ENCODE measurements at places on chromosomes 7 and 10.
A peak's percentile ranks its signal among the peaks of the same experiment; 100 is the strongest.

DNA sequence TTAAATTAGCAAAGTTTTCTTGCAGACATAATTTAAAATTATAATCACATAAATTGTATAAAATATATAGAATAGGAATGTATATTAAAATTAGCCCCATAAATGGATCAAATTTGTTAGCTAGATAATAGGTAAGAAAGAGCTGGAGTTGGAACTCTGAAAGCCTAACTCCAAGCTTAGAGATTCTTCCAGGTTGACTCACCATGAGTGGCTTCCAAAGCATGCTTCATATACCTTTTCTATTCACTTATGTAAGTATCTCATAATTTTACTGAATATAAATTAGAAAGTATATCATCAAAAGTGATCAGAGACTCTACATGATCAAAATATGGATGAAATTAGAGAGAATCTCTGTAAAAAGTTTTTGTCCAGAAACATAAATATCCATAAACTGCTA lies 320.7 kb upstream of the MAGI2 start:
- DNase-seq, result no peak

DNA sequence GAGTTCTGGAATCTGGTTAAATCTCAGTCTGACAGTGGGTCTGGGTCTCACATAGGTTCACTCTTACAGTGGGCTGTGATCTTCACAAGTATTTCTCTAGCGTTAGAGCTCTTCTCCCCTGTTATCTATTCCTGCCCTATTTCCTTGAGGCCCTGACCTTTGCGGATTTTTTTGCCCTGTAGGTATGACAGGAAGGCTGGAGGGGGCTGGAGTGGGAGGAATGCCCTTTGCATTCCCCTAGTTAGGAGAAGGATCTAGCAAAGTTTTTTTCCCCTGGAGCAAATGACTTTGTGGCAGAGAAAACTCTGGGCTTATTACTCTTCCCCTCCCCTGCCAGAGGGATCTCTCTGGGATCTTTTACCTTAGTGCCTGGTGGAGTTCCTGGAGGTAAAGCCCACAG lies 49.2 kb downstream of the GALNT11 start:
- no peak for DNase-seq

DNA sequence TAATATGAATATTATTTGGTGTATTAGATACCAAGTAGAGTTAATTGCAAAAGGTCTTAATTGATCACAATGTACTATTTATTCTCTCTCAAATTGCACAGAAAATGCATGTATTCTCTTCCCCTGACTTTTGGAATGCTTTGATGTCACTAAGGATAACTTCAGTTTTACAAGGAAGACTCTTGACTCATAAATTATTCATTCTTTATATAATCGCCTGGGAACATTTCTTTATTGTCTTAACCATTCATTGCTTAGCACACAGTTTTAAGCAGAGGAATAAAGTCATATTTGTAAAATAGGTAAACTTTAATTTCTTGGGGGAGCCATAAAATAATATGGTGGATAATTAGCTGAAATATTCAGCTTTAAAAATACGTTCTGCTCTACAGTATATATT lies 306.0 kb upstream of the TMEM229A start:
- no peak for DNase-seq

DNA sequence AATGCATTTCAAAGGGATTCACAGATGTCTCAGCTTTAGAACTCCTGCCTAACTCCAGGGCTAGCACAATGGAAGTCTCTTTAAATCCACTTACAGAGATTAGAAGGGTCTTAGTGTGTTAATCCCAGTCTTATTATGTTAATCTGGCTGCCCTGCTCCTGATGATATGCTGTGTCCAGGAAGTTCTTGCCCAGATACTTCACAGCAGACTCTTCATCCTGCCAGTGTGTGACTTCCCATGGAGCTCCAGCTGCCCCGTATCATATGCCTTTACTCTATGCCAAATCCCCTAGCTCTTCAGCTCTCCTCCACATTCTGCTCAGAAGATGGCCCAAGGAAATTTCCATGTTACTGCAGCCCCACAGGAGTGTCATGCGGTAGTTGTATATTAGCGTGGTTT lies 533.8 kb downstream of the GALNT17 start:
- no peak for DNase-seq

DNA sequence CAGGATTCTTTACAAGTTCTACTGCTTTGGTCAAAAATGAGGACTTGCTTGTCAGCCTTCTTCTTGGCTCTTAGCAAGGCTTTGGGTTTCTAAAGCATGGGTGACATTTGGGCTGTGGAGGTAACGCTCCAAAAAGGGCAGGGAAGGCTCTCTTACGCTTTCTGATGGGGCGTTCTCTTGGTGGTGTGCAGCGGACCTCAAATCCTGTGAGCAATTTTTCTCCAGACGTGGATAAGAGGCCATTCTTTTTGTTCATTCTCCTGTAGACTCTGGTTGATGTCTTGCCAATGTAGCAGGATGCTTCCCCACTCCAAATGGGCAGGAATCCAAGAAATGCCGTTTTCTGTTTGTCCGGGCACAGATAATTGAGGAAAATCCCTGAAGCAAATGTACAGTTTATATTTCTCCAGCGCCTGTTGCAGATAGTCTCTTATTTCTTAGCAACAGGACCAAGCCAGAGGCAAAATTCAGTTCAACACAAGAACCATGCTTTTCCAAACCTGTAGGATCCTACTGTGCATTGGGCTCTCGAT lies 138.4 kb upstream of the NFE2L3 start:
- DNase-seq, result no peak

DNA sequence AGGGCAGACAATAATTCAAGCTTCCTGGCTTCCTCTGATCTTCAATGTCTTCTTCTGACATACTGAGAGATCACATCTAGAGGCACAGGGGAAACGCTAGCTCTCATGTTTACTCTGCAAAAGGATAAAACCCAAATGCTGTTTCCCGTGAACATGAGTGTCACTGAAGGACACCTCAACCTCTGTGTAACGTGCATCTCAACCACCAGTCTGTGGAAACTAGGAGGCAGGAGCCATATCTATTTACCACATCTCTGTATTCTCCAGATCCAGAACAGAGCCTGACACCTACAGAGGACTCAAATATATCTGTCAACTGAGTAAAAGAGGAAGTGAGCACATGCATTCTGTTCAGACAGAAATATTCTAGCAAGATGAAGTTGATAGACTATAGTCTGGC lies 140.3 kb upstream of the TARP start:
- DNase-seq, result no peak

- no peak for DNase-seq
These were observed 3.2 kb upstream of the IGFBP3 start for GRCh38 chr7:45924283-45924682.

DNA sequence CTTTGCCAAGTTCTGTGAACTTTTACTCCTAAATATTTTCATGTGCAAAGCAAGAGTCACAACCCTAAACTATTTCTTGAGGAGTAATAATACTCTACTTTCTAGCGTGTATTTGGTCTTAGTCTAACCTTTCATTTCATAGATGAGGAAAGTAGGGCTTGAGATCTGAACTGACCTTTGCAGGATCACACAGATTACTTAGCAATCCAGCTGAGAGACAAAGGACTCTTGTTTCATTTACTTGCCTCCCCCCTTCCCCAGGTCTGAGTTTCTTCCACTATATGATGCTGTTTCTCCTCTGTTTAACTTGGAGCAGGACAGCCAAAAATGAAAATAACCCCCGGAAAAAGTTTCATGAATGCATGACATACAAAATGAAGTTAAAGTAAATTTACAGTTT lies 75.3 kb upstream of the PTN start:
- DNase-seq, result no peak

DNA sequence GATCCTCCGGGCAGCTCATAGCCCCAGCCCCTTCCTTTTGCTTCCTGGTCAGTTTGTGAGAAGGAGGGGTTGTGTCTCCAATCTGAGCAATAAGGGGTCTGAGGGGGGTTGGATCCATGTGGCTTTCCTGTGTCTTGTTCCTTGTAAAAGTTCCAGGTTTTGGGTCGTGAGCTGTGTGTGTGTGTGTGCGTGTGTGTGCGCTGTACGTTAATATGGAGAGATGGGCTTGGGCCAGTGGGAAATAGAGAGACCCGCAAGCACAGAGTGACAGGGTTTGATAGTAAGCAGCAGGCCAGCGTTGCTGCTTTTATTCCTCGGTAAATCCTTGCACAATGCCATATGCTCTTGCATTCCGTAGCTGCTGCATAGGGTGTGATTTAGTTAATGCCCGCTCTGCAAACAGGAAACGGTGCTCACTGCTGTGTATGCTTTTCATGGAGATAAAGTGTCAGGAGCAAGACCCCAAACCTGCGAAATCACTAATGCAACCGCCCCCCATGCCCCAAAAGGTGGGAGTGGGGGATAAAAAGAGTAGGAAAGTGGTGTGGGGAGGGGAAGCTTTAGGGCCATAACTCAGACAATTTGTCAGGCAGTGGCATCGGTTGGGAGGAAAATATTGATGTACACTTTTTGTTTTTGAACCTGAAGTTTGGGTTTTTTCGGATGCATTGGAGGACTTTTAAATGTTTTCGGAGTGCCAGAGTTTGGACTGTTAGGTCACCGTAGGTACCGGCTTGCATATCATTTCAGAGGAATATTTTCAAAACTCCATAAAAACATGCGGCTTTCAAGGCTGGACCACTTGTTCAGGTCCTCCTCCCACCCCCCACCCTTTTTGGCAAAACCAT lies 108.7 kb downstream of the TCF7L2 start:
- no peak for DNase-seq

DNA sequence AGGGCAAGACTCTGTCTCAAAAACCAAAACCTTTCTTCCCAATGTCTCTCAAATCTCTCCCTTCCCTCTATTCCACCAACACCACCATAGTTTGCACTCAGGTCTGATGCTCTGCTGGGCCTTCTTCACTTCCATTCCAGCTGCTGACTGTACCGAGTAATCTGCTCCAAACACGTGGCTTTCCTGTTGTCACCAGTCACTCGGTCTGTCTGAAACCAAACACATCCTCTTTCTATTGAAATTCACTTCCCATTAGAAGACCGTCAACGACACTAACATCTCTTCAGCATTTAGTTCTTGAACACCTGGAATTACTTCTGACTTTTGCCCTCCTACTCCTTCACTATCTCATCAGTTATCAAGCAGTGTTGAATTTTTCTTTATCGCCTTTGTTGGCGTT lies 4.7 kb upstream of the NRF1 start:
- DNase-seq, result peak; percentile 80

DNA sequence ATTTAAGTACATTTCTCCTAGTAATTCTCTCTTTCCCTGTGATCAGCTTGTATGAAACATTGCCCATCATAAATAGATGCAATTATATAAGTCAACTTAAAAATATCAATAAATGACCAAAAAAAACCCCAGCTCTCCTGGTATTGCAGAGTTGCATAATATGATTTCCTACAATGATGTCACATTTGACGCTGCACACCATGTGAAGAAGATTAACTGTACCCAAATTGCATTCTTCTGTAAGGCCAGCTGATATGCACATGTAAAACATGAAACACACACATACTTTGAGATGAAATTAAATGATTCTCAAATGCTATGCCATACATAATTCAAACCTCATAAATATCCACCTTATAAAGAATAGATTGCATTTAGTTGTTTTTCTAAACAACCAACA lies 115.5 kb downstream of the AGMO start:
- DNase-seq, result no peak

DNA sequence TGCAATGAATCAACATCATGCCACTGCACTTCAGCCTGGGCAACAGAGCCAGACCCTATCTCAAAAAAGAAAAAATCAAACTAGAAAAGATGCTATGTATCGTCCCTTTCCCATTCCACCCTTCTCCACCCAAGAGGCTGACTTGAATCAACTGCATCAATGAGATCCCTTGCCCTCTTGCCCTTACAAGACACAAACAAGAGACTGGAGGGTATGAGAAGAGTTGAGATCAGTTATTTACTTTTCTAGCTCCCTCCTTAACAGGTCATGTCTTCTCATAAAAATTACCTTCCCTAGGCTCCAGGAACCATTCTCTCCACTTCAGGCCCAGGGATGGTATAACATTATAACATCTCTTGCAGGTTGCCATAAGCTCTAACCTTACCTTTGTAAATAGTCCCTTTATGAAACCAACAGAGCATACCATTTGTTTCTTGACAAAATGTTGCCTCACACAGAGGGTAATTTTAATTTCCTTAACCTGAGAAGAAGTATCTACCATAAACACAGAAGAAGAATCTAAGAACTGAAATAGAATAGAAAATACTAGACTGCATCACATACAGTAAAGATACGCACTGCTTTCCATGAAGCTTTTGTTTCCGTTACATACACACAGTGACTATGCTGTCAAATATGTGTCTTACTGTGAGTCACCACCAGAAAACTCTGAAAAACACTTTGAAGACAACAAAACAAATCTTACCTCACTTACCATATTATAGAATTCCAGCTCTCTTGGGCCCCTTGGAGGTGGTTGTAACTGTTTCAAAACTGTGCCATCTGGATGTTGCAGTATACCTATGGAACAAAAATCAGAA lies 30.5 kb downstream of the IPMK start:
- no peak for DNase-seq

DNA sequence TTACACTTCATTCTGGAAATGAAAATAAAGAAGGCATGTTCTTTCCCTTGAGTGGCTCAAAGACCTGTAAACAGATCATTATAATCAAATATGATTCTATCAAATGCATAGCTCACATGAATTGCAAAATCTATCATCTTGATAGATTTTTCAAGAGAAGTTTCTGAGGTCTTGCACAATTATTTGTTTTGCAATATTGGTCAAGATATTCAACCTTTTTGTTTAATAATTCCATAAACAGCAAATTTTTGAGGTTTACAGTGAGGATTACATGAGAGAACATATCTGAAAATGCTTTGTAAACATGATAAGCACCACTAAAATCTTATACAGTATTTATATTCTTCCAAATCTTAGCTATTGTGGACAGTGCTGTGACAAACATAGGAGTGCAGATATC lies 160.8 kb downstream of the HDAC9 start:
- no peak for DNase-seq

DNA sequence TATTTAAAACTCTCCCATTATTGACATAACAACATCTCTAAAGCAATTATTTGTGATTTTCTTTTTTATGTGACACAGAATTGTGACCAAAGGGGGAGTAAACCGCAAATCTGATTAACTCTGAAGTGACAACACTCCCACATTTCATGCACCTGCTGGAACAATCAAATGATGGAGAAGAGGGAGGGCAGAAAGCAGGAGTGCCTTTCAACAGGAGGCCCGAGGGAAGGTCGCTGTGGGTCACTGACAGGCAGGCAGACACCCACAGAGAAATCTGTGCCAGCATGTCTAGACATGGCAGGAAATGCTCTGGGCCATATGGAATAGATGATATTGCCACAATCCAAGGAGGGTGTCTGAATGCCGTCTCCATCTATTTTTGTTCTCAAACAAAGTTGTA lies 247.3 kb downstream of the DOCK4 start:
- no peak for DNase-seq

GRCh38 chr7:40964610-40965009 lies 738.3 kb downstream of the INHBA start:
- no peak for DNase-seq

- no peak for DNase-seq
These were observed 231.0 kb upstream of the SMIM30 start for GRCh38 chr7:113349339-113349738.

All from CD14-positive monocyte (primary cell).